Stimulated activated CD8-positive, alpha-beta memory T cell treated with anti-CD3 and anti-CD28 coated beads, Interleukin-15, amount 100 ng/mL, for 48 hours (primary cell): ENCODE measurements at places on chromosomes 2 and 18.

- DNase-seq: no peak
Observed at GRCh38 chr18:11866764-11867163, 15.6 kb downstream of the CHMP1B start.

DNA sequence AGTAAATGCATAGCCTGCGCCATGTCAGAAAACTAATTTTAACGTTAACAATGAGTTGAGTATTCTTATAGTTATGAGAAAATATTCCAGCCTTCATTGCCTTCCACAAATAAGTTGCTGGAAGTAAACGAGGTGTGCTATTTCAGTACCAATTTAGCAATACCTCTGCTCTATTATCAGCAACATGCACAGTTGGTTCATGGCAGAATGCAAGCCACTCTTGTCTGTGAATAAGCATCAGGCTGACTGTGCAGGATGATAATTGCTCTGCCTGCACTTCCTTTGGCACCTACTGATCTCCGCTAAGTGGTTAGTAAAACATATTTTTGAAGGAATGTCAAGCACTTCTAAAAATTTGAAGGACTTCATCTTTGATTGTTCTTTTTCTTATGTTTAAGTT lies 261.9 kb upstream of the SIX3 start:
- no peak for DNase-seq

GRCh38 chr18:77223653-77224052 lies 26.0 kb upstream of the GALR1 start:
- no peak for DNase-seq

- no peak for DNase-seq
Observed at GRCh38 chr2:176552501-176553135, 283.4 kb downstream of the MTX2 start.

- DNase-seq: no peak
Observed at GRCh38 chr2:134705861-134706586, 12.8 kb downstream of the TMEM163 start.

DNA sequence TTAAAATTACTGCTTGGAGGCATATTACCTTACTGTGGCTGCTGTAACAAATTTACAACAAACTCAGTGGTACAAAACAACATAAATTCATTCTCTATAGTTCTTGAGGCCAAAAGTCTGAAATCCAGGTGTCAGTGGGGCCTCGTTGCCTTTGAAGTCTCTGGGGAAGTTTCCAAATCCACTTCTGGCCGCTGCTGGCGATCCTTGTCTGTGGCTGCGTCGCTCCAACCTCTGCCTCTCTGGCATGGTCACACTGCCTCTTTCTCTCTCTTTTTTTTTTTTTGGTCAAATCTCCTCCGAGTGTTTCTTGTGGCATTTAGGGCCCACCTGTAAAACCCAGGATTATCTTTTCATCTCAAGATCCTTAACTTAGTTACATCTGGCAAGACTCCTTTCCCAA lies 182.8 kb downstream of the ST6GAL2 start:
- no peak for DNase-seq

DNA sequence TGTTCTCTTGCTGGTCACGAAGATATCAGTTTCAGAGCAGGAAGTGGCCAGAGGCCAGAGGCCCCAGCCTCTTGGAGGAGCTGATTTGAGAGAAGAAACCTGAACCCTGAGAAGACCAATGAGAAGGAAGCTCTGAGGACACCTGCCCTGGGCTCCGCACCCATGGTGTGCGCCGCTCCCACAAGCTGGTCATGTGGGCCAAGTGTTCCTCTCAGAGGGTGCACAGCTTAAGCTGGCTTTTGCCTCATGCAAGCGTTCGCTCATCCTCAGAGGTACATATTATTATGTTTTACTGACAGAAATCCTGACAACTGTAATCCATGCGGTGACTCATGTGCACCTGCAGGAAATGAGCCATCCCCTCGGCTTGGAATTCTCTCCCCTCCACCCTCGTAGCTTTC lies 316.1 kb upstream of the MYT1L start:
- no peak for DNase-seq

DNA sequence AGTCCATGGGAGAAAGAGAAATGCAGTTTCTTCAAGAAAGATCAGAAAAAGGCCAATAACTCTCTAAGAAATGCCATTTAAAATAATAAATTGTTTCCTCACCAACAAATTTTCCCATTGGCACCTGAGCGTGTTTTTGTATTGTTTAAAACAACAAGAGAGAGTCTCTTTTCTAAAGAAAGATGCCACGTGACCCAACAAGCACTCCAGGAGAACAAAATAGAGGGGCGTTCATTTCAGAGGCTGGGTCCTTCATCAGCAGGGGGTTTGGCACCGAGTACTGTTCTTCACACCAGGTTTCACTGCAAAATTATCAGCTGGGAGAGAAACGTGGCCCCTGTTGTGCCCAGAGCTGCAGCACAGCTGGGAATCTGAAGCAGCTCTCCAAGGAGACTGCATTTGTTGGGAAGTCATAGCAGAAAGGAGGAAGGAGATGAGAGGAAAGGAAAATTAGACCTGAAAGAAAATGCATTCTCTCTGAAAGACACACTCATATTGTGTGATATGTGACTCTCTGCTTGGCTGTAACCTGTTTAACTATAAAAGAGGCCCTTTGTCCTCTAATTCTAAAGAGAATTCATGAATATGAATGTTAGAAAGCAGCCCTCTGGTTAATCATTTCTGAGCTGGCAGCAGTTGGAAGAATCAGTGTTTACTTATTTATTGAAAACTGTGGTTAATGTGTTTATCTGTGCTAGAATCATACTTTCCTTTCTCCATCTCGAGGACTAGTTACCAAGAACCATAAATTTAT lies 205.3 kb upstream of the CDH20 start:
- DNase-seq: no peak

DNA sequence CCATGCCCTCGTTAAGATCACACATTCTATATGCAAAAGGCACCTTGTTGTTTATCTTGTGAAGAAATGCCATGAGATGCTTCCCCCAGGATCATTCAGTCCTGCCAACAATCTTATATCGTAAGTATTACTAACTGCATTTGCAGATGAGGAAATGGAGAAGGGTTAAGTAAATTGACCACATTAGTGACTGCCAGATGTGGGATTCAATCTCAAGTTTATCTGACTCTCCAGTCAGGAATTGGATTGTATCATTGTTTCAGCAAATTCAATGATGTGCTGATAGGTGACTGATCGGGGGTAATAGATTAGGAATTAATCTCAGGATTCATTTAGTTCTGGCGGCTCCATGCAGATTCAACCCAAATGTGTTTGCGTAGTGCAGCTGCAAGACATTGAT lies 106.2 kb downstream of the CNTNAP5 start:
- no peak for DNase-seq

DNA sequence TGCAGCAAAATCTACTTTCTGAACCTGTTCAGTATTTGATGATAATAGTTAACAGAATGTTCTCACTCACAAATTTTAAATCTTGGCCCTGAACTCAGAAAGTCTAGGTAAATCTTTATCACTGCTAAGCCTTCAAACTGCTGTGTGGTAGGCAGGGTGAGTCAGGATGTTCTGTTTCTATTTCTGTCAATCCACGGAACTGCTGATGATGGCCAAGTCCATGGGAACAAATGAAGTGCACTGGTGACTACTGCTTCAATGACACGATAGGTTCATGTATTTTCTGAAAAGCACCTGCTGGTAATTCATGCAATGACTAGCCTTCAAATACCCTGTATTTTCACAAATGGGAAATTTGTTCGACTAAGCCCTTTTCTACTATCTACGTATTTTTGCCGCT lies 14.2 kb downstream of the NIFK start:
- no peak for DNase-seq

DNA sequence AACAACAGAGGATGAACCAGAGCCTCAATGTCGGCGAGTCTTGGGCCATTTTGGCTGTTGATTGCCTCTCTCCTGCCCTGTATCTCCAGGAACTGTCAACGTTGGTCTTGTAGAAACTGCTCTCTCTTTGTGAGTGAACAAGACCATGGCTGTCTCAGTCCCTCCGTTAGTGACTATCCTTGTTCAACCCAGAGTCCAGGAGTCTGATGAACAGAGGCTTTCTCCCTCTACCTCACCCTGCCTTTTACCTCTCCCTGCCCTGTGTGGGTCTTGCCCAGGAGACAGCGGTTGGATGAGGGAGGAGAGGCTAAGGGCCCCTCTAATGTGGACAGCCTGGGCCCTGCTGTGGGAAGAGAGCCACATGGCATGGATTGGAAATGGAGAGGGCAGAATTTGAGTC lies 32.8 kb downstream of the INPP4A start:
- DNase-seq: no peak

DNA sequence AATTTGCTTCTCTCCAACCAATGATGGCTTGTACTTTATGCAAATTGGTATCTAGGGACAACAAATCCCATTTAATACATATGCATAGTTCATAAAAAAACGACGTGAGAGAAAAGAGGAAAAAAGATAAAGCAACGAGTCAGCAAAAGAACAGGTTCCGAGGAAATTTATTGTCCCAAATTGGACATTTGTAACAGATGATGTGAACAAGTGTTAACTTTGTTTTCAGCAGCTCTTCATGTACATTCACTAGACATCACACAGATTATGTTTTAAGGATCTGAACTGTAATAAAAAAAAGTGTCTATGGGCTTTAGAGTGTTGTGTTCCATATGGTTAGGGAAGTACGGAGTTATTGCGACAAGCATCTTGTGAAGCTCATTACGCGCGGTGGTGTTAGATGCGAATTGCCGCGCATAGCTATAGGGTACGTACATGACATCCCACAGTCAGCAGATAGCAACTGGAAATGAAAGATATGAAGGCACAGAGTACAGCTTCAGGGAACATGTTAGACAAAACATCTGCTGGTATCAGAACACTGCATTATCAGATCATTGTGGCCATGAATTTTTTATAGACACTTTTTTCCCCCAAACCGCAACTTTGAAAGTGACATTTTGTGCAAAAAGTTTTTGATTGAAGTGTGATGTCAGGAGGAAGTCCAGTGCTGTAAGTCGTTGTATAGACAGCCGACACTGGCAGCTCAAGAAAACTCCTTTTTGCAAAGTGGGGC lies 1073.1 kb upstream of the FANCL start:
- DNase-seq: no peak
